ENCODE measurements at places on chromosomes 7 and 10. TPM values are rescaled to one million over a fixed set of nuclear protein-coding genes. Genes with fewer than 3 reads are reported as not detected.

The MACC1 gene
- 0.12 TPM for total RNA-seq

The TRPV5 gene
- total RNA-seq, result not detected

The LRRD1 gene
- total RNA-seq, result not detected

The STOX1 gene
- 0.35 TPM for total RNA-seq

DNA sequence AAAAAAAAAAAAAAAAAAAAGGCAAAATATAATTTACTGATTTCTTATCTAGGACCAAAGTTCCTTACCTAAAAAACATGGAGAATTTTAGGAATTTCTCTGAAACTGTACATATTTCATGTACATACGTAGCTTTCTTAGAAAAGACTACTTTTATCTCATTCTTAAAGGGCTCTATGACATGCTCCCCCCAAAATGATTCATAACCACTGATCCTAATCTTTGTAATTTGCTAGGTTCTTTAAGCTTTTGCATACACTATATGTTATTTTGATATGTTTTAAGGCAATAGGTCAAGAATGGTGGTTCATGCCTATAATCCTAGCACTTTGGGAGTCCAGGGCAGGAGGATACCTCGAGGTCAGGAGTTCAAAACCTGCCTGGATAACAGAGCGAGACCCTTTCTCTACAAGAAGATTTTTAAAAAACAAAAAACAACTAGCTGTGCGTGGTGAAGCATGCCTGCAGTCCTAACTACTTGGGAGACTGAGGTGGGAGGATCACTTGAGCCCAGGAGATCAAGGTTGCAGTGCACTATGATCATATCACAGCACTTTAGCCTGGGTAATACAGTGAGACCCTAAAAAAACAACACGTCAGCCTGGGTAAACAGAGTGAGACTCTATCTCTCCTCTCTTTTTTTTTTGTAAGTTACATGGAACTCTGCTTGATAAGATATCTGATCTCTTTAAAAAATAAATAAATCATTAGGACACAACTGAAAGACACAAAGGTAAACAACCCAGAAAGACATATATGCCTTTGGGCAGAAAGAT, 54.8 kb downstream of the ATAD1 start:
- DNase-seq, result no peak

- DNase-seq, result no peak
Measured at GRCh38 chr10:30786131-30786530, 156.6 kb upstream of the LYZL2 start.

DNA sequence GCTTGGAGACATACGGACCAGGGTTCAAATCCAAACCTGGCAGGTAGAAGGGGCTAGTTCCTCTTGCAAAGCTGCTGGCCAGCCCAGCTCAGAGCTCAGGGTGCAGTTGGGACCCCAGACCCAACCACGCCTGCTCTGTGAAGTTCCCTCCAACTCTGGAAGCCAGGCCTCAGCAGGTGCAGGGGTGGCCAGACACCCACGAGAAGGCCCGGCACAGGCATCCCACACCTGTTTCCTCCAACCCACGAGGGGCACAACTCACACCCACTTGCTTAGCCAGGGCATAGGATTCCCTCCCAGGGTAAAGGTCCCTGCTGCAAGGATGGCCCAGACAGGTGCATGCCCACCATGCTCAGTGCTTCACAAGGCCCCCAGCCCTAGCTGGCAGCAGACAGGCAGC, 262.4 kb downstream of the GRID1 start:
- no peak for DNase-seq

The NOS3 gene
- total RNA-seq, result 5.8 TPM

DNA sequence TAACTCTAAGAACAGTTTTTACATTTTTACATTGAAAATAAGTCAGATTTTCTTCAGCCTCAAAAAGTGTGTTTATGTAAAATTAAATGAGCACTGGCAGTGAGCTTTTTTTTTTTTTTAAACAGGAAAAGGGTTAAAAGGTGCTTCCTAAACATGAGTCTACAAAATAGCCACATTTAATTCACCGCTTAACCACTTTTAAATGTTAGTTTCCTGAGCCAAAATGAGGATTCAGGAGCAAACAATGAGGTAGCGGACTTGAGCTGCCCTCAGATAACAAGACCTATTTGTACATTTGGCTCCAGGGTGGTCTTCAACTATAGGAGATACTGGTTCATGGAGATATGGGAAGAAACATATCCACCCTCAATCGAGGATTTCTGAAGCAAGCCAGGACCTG, 22.8 kb downstream of the AKR1C3 start:
- no peak for DNase-seq

DNA sequence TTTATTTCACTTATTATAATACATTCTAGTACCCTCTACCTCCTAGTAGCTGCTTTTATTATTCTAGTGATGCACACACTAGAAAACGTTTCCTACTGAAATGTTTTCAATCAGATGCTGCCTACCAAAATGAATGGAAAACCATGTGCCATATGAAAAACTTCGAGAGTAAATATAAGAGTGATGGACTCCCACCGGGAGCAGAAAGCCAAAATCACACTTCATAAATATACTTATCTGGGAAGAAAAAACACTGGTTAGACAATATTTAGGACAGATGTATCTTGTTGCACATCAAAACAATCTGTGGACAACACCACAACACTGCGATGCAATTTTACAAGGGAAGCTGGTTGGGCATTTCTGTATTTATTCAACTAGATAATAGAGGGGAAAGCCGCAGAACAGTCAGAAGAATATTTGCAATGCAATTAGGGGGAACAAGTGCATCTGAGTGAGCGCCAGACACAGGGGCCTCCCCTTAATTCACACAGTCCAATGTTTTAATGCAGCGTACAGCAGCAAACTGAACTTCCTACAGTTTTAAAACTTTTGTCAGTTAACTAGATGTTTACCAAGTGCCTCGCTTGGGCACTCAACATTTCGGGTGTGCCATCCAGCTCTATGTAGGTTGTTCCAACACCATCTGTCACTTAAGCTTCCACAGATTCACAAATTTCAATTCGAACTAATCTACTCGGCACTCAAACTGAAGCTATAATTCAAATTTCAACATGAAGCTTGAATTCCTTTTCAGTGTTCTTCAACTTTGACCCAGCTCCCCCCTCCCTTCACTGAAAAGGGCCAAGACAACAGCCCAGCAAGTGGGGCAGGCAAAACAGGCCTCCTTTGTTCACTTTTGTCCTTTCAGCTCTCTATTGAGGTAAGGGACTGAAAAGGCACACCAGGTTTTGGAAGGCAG, 7.4 kb downstream of the NRCAM start:
- no peak for DNase-seq

The BMPER gene
- total RNA-seq, result not detected

The FANK1 gene
- total RNA-seq, result 1.1 TPM

DNA sequence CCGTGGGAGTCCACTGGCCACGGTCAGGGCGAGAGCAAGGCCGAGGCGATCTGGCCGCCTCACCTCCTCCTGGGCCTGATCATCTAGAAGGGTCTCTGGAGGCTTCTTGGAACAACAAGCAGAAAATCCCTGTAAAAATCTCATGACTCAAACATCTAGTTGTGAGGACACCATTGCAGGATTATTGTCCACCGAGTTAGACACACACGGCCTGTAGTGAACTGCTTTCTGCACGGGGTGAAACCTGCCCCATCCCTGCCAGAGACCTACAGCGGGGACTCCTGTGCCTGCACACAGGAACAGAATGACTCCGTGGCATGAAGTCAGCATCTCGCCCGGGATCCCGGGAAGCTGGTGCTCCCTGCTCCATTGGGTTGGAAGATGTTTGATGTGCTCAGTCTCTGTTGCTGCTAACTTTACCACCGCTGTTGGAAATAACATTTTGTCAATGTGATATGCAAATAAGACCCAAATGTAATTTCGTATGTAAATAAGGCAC, 267.0 kb upstream of the TCERG1L start:
- DNase-seq, result no peak
